ENCODE measurements at places on chromosomes 16 and 17.
A peak's percentile ranks its signal among the peaks of the same experiment; 100 is the strongest.

- peak; percentile 83 for DNase-seq
These were observed 7.1 kb upstream of the ORAI3 start for GRCh38 chr16:30941600-30942425.

DNA sequence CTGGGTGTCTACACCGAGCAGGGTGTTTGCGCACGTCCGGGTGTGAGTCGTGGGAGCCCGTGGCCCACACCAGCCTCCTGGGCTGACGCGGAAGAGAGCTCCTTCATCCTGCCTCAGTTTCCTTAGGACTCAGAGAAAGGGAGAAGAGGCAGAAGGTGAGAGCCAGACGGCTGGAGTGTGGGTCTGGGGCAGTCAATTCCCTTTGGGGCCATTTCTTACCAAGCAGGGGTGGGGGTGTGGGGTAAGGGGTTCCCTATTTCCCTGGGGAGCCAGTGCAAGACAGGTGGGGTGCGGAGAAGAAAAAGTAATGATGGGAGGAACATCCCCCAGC lies 831 bp downstream of the CA7 start:
- no peak for DNase-seq

GRCh38 chr16:12267491-12267890 lies 291.0 kb downstream of the SNX29 start:
- DNase-seq: no peak

DNA sequence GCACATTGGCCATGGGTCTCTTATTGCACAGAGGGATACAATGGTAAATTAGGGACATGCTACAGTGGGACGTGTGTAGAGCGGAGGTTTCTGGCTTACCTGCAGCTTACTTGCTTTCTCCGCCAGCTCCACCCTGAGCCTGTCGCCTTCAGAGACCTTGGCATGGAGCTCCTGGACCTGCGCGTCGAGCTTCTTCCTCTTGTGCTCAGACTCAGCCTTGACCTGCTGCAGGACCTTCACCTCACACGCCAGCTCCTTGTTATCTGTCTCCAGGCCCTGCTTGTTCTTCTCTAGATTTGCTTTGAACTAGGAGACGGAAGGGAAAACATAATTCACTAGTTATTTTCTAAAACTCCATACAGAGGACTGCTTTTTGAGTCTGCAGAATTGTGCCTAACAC lies 63.5 kb downstream of the NDEL1 start:
- DNase-seq: no peak

- no peak for DNase-seq
These were observed 118.9 kb downstream of the MSI2 start for GRCh38 chr17:57375040-57375769.

GRCh38 chr17:36888236-36888951 lies 48.9 kb upstream of the LHX1 start:
- DNase-seq: no peak

GRCh38 chr17:37791447-37792399 lies 46.9 kb upstream of the HNF1B start:
- DNase-seq: no peak

- DNase-seq: no peak
These were observed 670.0 kb downstream of the TOX3 start for GRCh38 chr16:51876934-51877333.

DNA sequence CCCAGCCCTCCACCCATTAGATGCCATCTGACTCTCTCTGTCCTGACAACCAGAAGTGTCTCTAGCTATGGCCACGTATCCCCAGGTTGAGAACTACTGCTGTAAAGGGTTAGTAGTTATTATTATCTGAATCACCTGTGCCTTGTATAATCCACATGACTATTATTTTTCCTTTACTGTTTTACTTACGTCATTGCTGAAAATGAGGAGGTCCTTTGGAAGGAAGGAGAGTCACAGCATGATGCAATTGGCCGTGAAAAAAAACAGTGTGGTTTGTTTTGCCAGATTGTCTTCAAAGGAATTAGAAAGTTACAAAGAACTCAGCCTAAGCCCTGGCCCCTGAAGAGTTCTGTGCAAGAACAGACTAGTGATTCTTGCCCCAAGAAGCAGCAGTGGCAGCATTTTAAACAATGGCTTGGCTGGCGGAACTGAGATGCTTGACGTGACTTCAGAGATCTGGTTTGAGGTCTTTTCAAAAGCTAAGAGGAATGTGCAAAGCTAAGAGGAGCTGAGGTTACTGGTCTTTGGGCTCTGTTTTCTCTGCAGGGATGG lies 413.3 kb upstream of the EEF2KMT start:
- no peak for DNase-seq

GRCh38 chr16:72785171-72785570 lies 262.8 kb downstream of the ZFHX3 start:
- DNase-seq: no peak

DNA sequence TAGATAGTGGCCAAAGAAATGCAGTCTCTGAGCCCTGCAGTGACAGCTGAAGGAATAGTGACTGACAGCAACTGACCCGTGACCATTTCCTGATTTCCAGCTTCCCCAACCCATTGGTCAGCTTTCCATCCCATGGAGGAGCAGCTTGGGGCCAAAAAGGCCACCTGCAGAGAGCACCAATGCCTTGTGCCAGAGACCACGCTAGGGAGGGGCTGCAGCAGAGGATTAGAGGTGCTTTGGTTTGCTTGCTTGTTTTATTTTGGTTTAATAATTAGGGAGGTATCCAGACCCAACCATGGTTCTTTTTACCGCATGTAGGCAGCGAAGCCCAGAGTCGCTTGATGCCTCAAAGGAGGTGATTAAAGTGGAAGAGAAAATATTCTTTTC lies 61.3 kb upstream of the SIAH1 start:
- no peak for DNase-seq

GRCh38 chr16:1052721-1053120 lies 19.8 kb upstream of the SSTR5 start:
- DNase-seq: no peak

DNA sequence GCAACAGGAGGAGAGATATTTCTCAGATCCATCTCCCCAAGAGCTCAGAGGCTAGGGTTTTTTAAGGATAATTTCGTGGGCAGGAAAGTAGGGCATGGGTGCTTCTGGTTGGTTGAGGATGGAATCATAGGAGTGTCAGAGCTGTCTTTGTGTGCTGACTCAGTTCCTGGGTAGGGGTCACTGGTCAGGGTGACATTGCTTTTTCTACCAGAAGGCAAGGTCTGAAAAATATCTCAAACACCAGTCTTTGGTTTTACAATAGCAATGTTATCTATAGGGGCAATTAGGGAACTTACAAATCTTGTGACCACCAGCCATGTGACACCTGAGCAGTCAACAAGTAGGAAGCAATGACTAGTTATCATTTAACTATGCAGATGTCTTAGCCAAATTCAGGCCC lies 82.9 kb upstream of the DYNLRB2 start:
- DNase-seq: no peak

GRCh38 chr17:80263253-80264204 lies 2.9 kb downstream of the RNF213 start:
- peak; percentile 95 for DNase-seq

DNA sequence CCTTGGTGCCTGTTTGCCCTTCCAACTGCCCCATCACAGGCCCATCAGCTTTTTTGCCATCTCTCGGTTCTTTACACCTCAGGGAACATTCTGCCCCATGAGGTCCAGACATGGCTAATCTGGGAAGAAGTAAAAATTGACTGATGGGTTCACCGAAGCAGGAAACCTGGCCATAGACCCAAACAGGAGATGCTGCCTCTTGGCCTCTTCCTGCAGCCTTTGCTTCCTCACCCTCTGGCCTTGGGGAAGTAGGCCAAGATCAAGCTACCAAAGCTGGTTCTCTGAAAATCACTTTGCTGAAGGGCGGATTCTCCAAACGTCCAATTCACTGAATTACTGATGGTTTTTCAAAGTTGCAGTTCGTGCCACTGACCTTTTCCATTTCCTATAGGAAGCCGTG lies 56.1 kb downstream of the ARSG start:
- no peak for DNase-seq

- DNase-seq: no peak
These were observed 33.4 kb downstream of the PSME3IP1 start for GRCh38 chr16:57152096-57153093.

DNA sequence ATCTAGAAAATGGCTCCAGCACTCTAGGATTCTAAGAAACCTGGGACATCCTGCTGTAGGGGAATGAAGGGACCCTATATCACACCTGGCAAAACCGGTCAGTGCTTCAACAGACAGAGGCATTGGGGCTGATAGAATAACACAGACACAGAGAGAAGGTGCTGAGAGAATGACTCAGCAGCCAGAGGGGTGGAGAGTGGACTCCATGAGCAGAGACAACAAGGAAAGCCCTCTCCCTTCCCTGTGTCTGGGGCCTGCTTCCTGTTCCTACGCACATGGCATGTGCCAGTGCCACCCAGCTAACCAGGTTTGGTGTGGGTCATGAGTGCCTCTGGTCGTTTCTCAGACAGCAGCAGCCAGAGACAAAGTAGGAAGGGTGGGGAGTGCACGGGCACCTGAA lies 140.3 kb downstream of the CCT6B start:
- DNase-seq: no peak

DNA sequence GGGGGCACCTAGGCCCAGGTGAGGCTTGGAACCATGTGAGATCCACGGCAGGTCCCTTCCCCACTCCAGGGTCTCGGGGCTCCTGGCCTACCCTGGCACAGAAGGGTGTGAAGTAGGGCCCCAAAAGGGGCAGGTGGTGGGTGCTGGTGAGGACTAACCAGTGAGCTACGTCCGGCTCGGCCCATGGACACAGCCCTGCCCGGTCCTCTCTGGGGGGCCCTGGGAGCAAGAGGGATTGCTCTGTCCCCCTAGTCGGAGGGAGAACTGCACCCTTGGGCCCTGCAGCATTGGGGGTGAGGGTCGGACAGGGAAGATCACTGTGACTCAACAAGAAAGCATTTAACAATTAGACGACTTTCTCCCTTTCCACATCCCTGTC lies 2.9 kb downstream of the ENPP7 start:
- no peak for DNase-seq

Data from left colon (tissue), 2 donors.